Hepatocyte (in vitro differentiated cells): ENCODE measurements at places on chromosomes 12 and 14. TPM values are rescaled to one million over a fixed set of nuclear protein-coding genes. Genes with fewer than 3 reads are reported as not detected.

- H3K27me3 ChIP-seq, result no peaks in the 10 kb centered on the region
- no peak overlapping the region for H3K4me3 ChIP-seq
- no peak overlapping the region for H3K27ac ChIP-seq
- H3K36me3 ChIP-seq, result no peaks in the 10 kb centered on the region
- no peak for DNase-seq
- H3K4me1 ChIP-seq, result no peaks in the 10 kb centered on the region
Measured at GRCh38 chr12:40586823-40587222, 105.4 kb upstream of the CNTN1 start.

DNA sequence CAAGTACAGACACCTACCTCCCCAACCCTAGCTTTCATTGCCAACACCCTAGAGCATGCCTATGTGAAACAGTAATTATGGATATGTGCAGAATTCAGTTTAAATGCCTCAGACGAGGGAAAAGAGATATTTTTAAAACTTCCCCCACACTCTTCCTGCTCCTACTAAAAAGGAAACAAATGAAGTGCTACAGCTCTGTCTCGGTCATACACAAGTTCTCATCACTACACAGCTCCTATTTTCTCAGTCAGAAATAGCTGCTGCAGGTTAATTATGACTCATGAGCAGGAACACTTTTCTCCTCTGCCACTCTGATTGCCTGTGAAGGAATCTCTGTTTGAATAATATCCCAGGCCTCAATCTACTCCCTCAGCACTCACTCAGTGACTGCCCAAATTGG lies 703.6 kb upstream of the FLRT2 start:
- H3K27ac ChIP-seq, result no peak overlapping the region
- no peaks in the 10 kb centered on the region for H3K36me3 ChIP-seq
- no peaks in the 10 kb centered on the region for H3K4me1 ChIP-seq
- no peak overlapping the region for H3K4me3 ChIP-seq

- no peak overlapping the region for H3K27ac ChIP-seq
- no peaks in the 10 kb centered on the region for H3K27me3 ChIP-seq
- no peak overlapping the region for H3K4me3 ChIP-seq
- H3K4me1 ChIP-seq, result no peaks in the 10 kb centered on the region
Measured at GRCh38 chr12:69225251-69225910, 14.0 kb upstream of the CPSF6 start.

DNA sequence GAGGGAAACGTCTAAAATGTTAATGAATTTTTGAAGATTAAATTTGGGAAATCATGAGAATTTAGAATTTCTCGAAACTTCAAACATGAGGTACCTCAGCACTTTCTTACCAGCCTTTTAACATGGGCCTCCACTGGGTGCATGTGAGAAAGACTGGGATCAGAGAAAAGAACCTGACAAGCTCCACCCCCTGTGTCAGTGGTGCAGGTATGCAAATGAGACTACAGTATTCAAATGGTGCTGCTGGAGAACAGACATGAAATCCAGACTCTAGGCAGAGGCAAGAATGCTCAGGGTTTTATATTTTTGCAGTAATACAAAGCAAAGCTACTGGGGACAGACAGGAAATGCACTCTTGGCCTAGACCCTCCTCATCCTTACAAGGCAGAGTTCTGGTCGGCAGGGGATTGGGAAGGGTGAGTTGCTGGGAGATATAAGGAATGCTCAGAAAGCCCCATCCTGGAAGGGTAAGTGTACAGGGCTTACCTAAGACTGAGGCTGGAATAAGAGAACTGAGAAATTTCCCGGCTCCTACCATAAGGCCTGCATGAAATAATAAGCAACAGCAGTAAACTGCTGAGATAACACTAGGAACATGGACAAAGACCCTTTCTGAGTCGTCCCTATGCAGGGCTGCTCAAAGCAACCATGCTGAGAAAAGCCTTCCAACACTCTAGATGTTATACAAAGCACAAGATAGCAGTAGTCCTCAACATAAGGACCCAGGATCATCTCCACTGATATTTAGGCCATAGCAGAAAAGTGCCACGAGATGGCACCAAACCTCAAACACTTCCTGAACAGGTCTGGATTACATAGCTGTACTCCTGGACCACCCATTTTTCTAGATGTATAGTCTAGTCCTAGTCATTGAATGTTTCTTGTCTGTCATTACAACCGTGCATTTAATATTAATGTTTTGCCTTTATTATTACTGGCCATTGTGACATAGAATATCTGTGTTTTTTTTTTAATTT lies 260.8 kb downstream of the RASSF9 start:
- no peaks in the 10 kb centered on the region for H3K36me3 ChIP-seq
- no peak overlapping the region for H3K4me3 ChIP-seq
- H3K27me3 ChIP-seq, result no peaks in the 10 kb centered on the region
- no peak overlapping the region for H3K27ac ChIP-seq
- no peaks in the 10 kb centered on the region for H3K4me1 ChIP-seq

DNA sequence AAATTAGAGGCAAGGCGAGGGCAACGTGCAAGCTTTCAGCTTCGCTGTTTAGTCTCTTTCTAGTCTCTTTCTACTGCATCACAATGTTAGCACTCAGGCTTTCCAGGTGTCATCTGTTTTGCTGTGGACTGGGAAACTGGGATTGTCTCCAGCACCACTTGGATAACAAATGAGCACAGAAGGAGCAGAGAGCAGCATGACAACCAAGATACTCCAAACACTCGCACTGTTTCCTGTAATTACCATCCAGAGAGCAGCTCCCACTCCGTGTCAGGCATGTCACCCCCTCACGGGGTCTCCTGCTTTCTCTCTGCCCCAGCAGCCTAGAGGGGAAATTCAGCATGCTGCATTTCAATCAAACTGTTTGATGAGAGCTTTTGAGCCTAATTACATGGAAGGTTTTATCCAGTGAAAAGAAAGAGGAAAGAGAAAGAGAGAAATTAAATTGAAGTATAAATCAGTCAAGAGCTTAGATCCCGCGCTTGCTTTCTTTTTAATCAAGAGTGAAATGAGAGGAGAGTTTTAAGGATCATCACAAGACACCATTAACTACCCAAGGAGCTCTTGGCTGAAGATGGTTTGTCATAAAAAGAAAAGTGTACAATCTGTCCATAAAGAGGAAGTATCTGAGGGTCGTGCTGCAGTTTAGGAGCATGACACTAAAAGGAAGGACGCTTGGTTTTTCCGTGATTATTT lies 917.7 kb downstream of the DIO2 start:
- H3K27me3 ChIP-seq, result no peaks in the 10 kb centered on the region
- no peak overlapping the region for H3K4me3 ChIP-seq
- H3K36me3 ChIP-seq, result no peaks in the 10 kb centered on the region

DNA sequence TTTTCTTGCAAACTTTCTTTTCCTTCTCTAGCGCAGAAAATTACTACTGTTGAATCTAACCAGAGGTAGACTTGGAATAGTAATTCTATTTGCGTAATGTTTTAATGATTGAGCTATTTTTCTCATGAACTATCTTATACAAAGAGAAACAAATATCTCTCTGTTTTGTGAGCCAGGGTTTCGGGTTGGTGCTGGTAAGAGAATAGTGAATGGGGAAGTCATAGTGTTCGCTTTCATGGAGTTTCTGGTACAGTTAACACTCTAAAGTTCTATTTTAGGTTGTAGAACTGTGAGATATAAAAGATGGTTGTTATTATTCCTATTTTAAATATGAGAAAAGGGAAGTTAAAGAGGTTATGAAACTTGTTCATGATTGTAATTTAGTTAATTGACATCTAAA lies 6.6 kb downstream of the CLEC1B start:
- H3K27ac ChIP-seq, result no peak overlapping the region
- H3K27me3 ChIP-seq, result no peaks in the 10 kb centered on the region
- H3K36me3 ChIP-seq, result no peaks in the 10 kb centered on the region
- no peaks in the 10 kb centered on the region for H3K4me1 ChIP-seq

GRCh38 chr14:87229131-87229530 lies 763.9 kb downstream of the GALC start:
- H3K4me3 ChIP-seq, result no peak overlapping the region
- H3K36me3 ChIP-seq, result no peaks in the 10 kb centered on the region
- H3K27ac ChIP-seq, result no peak overlapping the region
- H3K27me3 ChIP-seq, result no peaks in the 10 kb centered on the region
- H3K4me1 ChIP-seq, result no peaks in the 10 kb centered on the region

GRCh38 chr12:127811988-127812387 lies 455.0 kb upstream of the TMEM132C start:
- no peaks in the 10 kb centered on the region for H3K4me1 ChIP-seq
- no peaks in the 10 kb centered on the region for H3K36me3 ChIP-seq
- peak; percentile 76 for DNase-seq
- H3K27ac ChIP-seq, result no peak overlapping the region
- H3K4me3 ChIP-seq, result no peak overlapping the region
- H3K27me3 ChIP-seq, result no peaks in the 10 kb centered on the region

Gene HOXC5
- 0.20 and 0.40 TPM in 2 replicates for total RNA-seq

Gene BMAL2
- 3.9 and 5.2 TPM in 2 replicates for total RNA-seq

- no peak for DNase-seq
- no peaks in the 10 kb centered on the region for H3K27me3 ChIP-seq
- no peak overlapping the region for H3K4me3 ChIP-seq
- H3K36me3 ChIP-seq, result no peaks in the 10 kb centered on the region
- no peaks in the 10 kb centered on the region for H3K4me1 ChIP-seq
Measured at GRCh38 chr12:47939009-47939601, 24.3 kb upstream of the TMEM106C start.

- H3K4me3 ChIP-seq, result no peak overlapping the region
- no peaks in the 10 kb centered on the region for H3K36me3 ChIP-seq
- H3K27me3 ChIP-seq, result no peaks in the 10 kb centered on the region
- no peak overlapping the region for H3K27ac ChIP-seq
- no peaks in the 10 kb centered on the region for H3K4me1 ChIP-seq
Measured at GRCh38 chr12:39503439-39503838, 60.5 kb upstream of the KIF21A start.
